ENCODE measurements at places on chromosomes 1 and 21.

DNA sequence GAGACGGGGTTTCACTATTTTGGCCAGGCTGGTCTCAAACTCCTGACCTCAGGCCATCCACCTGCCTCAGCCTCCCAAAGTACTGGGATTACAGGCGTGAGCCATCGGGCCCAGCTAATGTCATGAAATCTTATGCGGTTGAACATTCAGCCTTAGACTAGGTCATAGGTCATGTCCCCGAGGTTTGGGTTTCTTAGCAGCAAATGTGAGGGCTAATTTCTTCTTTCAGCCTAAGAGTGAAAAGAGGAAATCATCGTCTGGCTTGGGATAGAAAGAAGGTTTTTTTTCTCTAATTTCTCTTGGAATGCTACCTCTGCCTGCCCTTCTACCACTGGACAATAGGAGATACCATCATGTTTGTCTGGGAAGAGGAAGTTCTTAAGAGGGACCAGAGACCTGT lies 18.0 kb upstream of the PIK3CD start:
- no peak for DNase-seq

- peak; percentile 34 for DNase-seq
Observed at GRCh38 chr1:9782897-9783296, 40.9 kb downstream of the CLSTN1 start.

DNA sequence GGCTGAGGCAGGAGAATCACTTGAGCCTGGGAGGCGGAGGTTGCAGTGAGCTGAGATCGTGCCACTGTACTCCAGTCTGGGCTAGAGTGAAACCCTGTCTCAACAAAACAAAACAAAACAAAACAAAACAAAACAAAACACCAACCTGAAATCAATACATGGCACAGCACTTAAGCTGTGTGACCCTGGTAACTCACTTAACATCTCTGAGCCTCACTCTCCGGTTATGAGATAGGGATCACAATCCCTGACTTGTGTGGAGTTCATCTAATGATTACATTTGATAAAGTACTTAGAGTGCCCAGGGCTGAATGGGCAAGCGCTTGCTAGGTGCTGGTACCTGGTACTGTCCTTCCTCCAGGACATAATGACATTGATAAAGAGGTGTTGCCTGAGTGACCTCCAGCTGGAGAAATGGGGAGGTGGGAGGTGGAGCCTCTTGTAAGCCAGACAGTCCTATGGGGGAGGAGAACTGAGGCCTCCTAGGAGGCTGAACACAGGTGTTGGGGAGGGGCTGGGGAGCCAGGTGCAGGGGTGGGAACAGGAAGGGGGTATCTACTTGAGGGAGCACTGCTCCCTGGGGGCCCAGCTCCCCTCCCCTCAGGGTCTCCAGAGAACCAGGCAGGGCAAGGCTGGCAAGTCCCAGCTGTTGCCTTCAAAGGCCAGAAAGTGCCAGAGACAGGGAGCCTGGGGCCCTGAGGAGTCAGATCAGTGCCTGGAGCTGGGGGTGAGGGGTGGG lies 17.9 kb downstream of the FOXO6 start:
- DNase-seq: no peak

DNA sequence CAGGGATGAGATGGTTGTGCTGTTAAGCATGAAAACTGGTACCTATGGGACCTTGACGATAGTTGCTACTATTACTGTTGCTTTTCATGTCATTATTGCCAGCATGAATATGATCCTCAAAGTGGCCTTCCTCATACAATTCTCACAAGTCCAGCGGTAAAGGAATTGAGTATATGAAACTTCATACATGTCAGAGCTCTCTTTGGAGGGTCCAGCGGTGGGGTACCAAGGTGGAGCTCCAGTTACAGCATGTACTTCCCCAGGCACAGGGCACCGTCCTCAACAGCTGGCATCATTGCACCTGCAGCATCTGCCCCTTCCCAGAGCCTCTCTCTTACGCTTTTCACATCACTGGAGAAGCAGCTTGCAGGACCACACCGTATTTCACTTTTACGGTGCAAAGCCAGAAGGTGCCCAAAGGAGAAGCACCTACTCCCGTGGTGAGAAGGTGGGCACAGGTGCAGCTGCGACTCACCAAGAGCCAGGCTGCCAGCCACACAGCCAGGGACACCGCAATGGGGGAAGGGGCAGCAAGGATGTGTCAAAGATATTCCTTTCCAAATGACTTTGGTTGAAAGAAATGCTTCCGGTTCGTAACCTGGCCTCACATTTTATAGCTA lies 166.4 kb upstream of the IRF2BP2 start:
- DNase-seq: no peak

DNA sequence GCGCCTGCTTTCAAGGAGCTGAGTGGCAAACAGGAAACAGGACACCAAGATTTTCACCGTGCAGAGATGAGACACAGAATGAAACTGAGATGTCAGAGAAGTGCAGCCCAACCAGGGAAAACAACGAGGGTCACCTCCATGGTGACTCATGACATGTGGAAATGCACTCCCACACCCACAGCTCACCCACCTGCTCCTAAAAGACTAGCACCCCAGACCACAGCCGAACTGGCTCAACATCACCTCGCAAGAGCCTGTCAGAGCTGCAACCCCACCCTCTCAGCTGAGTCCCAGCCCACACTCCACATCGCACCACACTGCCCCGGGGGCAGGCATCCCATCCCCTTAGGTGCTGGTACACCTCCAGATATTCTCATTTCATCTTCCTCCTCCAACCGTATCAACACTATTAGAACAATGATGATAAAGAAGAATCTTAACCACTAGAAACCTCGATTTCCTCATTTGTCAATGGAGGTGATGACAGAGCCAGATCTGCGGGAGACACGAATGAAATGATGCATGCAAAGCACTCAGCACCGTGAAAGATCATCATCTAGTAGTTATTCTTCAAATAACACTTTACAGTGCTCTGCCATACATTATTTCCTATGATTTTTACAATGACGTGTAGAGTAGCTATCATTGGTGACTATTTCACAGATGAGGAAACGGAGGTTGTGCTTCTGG lies 103.2 kb downstream of the DMRTB1 start:
- no peak for DNase-seq

GRCh38 chr1:234896477-234897389 lies 231.9 kb downstream of the TOMM20 start:
- no peak for DNase-seq

DNA sequence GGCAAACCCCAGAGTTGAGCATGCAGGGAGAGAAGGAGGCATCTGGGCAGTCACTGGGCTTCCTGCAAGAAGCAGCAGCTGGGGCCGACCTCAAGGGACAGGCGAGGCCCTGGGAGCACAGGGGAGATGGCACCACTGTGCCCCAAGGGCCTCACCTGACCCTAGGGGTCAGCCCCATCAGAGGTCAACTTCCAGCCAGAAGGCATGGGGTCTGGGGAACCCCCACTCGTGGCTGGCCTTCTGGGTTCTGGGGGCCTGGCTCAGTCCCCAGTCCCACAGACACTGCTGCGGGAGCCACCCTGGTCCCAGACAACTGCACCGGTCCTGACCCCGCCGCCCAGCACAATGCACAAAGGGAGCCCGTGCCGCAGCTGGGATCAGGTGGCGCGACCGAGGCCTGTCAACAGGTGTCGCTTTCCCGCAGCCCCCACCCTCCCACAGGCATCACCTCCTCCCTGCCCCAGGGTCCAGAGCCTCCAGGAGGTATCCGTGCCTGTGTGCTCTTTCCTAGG lies 6.2 kb downstream of the WNT9A start:
- DNase-seq: no peak

DNA sequence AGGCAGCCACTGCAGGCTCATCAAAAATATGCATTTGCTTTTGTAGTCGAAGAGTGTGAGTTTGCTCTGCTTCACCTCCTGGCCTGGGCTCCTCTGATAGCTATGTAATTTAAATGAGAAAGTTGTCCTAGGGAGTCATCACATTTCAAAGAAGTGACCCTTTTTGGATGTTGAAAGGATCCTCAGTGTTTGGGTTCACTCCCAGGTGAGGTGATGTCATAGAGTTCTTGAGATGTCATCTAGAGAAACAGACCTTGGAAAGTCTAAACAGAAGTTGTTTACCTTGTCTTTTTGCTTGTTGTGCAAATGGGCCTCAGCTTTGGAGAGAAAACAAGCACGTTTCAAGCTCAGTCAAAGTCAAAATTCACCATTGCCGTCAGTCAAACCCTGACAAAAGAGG lies 92.0 kb upstream of the BARHL2 start:
- DNase-seq: no peak

- DNase-seq: no peak
Observed at GRCh38 chr1:190019717-190020116, 457.9 kb downstream of the BRINP3 start.

Measured in GM12878 (cell line).